ENCODE measurements at places on chromosomes 2 and 18.
A peak's percentile ranks its signal among the peaks of the same experiment; 100 is the strongest.

DNA sequence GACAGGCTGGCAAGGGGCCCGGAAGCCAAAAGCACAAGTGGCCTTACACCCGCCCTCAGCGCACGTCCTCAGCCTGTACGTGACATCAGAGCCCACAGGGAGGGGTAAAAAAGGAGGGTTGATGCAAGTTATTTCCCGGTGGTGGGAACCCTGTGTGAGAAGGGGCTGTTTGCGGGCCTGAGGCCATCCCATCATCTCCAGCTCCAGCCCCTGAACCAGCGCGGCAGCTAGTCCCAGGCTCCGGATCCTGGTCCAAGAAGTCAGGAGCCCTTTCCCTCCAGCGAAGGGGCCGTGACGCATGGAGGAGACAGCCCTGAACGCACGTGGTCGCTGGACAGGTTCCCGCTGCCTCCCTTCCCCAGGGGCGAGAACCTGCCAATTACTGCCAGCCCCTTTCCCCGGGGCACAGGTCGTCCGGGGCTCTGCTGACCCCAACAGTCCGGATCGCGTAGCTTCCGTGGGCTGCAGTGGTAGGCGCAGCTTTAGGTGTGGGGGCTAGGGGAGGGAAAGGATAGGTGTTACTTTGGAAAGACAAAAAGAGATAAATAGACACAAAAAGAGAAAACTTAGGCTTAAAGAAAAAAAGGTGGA, 1.3 kb upstream of the LRP2 start:
- peak; percentile 17 for ATAC-seq

DNA sequence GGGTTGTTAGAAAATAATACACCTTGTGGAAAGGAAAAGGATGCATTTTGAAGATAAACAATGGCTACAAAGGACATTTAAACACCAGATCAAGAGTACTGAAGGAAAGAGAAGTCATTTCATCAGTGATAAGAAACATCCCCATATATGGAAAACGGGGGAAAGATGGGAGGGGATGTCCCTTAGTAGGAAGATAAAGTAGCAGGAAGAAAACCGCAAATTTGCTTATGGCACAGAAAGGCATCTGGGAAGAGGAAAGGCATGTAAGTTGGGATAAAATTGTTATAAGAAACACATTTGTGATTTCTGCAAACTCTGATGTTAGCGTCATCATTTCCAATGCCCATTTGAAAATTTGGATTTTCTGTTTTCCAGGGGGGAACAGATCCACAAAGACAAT, 10.5 kb upstream of the LYPD1 start:
- no peak for ATAC-seq

- peak; percentile 63 for ATAC-seq
Measured at GRCh38 chr18:6414723-6415417, at the start of gene L3MBTL4. L3MBTL4 (minus strand) TSS chr18:6414911; CDS start chr18:6311625, 103,286 bp downstream.

GRCh38 chr2:145352484-145352883, 832.6 kb upstream of the ZEB2 start:
- no peak for ATAC-seq

GRCh38 chr18:24831871-24832665, 371.6 kb downstream of the HRH4 start:
- no peak for ATAC-seq

DNA sequence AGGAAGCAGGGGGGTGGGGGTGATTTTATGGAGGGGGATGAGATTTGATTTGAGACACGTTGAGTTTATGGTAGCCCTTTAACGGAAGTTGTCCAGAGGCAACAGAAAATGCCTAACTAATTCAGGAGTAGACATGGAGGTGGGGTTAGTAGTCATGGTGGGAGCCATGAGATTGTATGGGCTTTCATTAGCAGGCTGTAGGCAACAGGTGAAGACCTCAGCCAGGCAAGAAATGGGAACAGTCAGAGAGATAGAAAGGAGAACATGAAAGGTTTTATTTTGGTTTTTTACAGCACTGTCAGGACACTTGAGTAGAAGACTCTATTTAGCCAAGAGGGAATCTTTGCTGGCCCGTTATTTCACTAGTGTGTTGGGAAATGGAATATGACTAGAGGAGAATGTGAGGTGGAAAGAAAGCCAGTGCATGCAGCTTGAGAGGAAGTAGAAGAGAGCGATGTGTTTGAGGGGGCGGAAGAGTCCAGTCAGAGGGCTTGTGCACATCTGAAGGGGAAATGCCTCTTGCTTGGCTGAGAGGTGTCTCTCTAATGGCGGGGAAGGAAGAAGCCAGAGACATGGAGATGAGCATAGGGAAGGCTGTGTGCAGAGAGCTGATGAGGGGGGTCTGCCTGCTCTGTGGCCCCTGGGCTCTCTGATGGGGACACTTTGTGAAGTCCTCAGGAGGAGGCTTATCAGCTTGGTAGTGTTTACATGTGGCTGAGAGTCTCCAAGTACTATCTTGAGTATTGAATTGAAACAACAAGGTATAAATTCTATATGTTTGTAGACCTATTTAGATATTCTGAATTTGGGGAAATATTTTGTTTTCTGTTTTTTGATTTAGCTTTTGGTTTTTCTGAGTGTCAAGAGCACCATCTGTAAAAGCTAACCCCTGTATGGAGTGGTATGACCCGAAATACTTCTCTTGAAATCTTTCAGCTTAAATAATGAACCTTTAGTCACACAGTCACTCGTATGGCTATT, 66.9 kb upstream of the ITM2C start:
- ATAC-seq, result peak; percentile 22

DNA sequence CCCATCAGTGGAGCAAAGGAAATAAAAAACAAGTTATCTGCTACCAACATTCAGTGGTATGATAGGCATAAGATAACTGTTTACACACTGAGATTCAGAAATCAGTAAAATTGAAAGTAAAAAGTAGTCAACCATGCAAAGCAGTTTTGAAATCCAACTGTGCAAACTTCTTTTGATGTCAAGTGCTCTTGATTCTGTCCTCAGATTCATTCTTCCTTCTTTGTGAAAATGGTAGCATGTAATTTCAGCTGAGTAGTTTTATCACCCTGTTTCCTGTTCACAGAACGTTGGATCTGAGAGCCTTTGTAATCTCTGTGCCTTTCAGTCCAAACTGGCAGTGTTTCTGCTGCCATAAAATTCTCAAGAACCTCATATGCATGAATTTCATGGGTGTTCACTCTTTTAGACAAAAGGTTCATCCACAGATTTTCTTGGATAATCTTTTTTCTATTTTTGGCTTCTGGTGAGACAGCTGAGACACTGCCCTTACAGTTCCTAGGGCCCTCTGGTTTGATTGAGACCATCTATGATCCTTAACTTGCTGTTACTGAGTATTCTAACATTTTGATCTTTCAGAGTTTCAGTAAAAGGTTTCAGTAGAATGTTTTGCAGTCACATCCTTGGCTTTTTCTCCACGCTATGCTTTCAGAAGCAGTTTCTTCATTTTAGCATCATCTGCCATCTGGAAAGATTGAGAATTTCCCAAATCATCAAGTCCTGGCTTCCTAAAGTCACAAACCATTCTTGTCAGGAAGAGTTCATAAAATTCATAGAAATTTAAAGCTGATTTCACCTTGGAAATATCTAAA, 272.3 kb upstream of the EPHA4 start:
- no peak for ATAC-seq

- no peak for ATAC-seq
Measured at GRCh38 chr18:10018289-10018688, 104.5 kb downstream of the VAPA start.

DNA sequence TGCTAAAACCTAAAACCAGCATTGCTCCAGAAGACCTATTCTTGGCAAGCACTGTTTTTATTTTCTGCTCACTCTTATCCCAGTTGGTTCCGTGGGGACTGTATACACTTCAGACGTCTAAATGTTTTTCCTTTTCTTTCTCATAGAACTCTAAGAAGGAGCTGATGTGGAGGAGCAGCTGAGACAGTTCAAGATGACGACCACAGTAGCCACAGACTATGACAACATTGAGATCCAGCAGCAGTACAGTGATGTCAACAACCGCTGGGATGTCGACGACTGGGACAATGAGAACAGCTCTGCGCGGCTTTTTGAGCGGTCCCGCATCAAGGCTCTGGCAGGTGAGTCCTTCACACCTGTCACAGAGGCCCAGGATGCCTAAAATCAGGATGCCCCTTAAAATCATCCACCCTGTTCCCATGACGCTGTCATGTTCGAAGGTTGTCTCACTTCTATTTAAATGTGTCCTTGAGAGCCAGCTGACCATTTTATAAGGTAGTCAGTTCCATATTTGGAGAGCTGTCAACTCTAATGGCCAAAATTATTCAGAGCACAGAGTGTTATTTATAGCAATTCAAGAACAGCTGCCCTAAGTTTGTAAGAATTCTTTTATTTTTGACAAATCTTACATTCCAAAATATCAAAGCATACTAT, 70.2 kb downstream of the SPTBN1 start:
- no peak for ATAC-seq

- ATAC-seq, result no peak
Measured at GRCh38 chr2:15616850-15617777, 25.4 kb downstream of the DDX1 start.

- ATAC-seq, result no peak
Measured at GRCh38 chr2:120738786-120739437, 3.2 kb downstream of the GLI2 start.

GRCh38 chr2:183035954-183036669, 2.1 kb downstream of the NCKAP1 start:
- no peak for ATAC-seq

- ATAC-seq, result no peak
Measured at GRCh38 chr2:163155279-163155883, 316.8 kb upstream of the KCNH7 start.

- peak; percentile 79 for ATAC-seq
Measured at GRCh38 chr2:187403568-187404260, 44.3 kb downstream of the CALCRL start.

DNA sequence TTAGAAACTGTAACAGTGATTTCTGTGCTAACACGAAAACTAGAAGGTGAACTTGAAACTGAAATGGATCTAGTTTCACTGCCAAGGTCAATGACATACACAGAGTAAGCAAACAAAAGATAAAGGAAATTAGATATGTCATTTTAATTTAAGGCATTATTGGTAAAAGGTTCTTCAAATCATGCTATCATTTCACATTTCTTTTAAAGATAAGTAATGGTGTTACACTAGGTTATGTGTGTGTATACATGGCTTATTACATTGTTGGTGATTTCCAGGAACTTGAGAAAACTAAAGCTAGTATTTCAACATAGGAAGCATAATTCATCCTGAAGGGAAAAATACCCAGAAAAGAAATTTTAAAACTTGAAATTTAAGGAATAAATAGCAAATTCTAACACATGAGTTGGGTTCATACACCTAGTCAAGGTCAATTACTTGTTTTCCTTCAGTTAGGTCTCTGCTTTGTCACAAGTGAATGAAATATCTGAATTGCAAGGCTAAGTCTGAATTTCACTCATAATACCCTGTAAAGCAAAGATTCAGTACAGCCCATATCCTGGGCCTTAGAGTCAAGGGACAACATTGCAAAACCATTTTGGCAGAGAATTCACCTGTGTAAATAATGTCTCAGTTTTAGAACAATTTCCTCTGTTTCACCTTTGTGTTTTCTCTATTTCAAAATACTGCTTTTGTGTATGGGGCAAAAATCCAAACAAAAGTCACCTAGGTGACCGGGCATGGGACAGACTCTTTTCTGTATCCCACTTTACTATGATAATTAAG, 141.6 kb downstream of the SRBD1 start:
- peak; percentile 83 for ATAC-seq

- no peak for ATAC-seq
Measured at GRCh38 chr2:128603411-128603924, 284.8 kb upstream of the HS6ST1 start.

GRCh38 chr18:25392192-25392591, 40.2 kb upstream of the ZNF521 start:
- ATAC-seq, result no peak

DNA sequence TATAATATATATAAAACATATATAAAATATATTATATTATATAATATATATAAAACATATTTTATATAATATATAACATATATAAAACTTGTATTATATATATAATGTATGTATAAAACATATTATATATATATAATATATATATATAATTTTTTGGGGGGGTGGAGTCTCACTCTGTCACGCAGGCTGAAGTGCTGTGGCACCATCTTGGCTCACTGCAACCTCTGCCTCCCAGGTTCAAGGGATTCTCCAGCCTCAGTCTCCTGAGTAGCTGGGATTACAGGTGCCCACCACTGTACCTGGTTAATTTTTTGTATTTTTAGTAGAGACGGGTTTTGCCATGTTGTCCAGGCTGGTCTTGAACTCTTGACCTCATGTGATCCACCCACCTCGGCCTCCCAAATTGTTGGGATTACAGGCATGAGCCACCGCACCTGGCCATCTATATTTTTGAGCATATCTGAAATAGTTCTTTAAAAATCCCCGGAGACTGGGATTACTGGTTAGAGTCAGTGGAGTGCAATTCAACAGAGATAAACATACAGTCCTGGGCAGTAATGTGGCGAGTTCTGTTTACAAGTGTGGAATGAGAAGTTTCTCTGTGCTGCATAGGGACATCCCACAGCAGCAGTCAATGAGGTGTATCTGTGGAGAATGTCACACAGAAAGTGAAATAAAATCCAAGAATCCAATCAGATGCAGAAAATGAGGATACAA, 208.4 kb downstream of the MYCN start:
- no peak for ATAC-seq

DNA sequence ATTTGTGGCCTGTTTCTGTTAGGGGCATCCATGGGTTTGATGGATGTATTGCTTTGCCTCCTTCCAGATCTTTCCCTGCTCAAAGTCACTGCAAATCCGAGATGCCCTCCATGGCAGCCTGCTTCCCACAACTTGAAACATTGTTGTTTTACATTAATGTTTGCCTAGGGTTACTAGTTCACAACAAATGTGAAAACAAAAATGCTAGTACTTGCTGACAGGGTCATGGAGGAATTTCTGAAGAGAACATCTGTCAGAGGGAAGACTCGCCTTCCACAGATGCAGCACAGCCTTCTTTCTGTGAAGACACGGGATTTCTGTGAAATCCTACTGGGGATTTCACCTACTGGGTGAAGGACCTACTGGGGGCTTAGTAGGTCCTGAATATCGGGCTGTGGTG, 260.0 kb upstream of the FN1 start:
- ATAC-seq, result no peak

DNA sequence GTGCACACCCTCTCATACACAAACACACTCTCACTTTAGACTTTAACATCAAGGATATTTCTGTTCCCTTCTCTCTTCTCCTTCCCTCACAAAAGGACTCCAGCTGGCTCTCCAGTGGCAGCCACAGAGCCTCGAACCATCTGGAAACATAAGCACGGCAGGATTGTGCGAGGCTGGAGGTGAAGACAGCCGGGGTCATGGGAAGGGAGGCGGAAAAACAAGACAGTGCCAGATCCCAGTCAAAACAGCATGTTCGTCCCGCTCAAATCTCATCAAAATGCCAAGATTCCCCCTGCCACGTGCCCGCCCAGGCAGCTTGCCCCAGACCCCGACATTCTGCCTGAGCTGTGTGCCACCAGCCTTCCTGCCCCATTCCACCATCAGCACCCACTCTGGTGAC, 180.3 kb downstream of the ZBTB7C start:
- no peak for ATAC-seq

DNA sequence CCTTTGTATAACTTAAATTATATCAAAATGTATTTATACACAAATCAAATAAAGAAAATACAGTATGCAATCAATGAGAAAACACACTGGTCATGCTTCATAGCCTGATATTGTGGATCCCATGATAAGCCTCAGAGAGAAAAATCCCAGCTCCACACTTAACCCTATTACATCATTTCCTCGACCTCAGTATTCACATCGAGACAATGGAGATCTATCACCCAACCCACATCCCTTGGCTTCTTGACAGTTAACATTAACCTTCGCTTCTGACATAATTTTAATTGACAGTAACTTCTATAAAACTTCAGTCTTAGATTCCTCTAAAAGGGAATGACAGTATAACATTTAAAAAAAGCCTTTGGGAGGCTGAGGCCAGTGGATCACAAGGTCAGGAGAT, 11.6 kb downstream of the TMX3 start:
- ATAC-seq, result no peak

GRCh38 chr2:74444498-74445318, 3.0 kb upstream of the RTKN start:
- ATAC-seq, result no peak

All from gastroesophageal sphincter (tissue), 4 donors.